ENCODE measurements at places on chromosomes 1 and 21.

GRCh38 chr1:160628799-160629263, 18.0 kb downstream of the SLAMF1 start:
- DNase-seq: no peak

GRCh38 chr1:154992721-154993571, 440 bp upstream of the LENEP start:
- DNase-seq: no peak

DNA sequence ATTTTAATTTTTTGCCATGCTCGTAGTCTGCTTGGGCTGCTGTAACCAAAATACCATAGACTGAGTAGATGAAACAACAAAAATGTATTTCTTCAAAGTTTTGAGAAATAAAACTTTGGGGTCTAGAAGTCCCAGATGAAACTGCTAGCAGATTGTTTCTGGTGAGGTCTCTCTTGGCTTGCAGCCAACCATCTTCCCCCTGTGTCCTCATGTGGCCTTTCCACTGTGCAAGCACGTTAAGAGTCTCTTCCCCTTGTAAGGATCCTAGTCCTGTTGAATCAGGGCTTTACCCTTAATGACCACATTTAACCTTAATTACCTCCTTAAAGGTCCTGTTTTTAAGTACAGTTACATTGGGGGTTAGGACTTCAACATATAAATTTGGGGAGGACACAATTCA, 86.6 kb downstream of the PTBP2 start:
- DNase-seq: no peak

DNA sequence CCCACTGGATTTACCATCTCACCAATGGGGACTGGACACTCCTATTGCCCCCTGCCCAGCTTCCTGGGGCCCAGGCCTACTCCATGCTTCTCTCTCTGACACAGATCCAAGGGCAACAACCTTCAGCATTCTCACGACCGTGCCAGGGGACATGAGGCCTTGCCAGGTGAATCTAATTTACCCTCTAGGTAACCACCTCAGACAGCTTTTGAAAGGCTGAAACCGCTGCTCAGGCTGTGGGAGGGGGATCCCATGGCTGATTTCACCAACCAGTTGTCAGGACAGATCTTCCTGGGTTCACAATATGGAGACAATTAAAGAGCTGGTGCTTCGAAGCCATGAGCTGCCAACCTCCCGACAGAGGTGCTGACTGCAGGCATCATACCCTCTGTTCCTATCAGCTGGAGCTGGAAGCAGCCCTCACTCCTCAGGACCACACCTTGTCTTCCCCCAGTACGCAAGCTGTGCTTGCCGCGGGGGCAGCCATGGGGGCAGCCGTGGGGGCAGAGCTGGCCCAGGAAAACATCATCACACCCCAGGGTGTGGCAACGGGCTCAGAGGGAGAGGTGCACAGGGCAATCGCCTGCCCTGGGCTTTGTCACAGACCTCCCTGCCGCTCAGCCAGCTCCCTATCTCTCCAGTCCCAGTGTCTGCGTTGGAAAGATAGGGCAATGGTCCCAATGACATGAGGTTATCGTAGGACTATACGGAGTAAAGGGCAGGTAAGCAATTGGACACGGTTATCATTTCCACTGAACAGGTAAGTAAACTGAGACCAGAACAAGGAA, 120.2 kb downstream of the DMRTB1 start:
- DNase-seq: no peak

- DNase-seq: no peak
Measured at GRCh38 chr1:37481289-37482003, 7.1 kb downstream of the ZC3H12A start.

GRCh38 chr1:6497867-6498575, 6.6 kb upstream of the PLEKHG5 start:
- DNase-seq: no peak

GRCh38 chr1:200184196-200184595, 156.7 kb downstream of the NR5A2 start:
- DNase-seq: no peak

DNA sequence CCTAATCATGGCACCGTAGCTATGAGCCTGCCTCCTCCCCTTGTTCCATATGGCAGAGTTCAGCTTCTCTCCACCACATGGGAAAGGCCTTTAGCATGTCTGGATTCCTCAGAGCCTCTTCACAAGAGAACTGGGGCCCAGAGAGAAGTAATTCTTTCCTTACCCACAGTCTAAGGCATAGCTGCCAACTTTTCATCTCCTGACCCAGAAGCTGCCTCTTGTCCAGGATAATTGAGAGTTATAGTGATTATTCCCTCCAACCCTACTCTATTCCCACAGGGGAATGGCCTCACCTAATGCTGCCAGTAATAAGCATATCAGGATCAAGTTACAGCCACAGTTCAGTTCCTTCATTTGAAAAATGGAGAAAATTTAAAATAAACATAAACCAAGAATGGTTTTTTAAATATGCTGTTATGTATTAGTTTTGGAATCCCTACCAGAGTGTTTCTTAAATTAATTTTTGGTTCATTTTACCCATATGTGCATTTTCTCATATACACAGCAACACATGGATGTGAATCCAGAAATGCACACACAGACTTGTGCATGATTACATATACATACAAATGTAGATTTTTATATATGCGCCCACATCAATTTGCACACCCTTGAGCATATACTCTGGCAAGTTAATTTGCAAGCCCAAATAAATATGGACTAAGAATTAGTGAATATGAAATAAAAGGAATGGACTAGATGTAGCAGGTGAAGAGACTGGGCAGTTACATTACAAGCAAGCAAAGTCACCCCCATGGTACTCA, 63.9 kb upstream of the WARS2 start:
- DNase-seq: no peak

GRCh38 chr1:155083865-155084721, 5.5 kb downstream of the EFNA3 start:
- no peak for DNase-seq

- no peak for DNase-seq
Measured at GRCh38 chr1:179263121-179263520, 30.5 kb upstream of the SOAT1 start.

DNA sequence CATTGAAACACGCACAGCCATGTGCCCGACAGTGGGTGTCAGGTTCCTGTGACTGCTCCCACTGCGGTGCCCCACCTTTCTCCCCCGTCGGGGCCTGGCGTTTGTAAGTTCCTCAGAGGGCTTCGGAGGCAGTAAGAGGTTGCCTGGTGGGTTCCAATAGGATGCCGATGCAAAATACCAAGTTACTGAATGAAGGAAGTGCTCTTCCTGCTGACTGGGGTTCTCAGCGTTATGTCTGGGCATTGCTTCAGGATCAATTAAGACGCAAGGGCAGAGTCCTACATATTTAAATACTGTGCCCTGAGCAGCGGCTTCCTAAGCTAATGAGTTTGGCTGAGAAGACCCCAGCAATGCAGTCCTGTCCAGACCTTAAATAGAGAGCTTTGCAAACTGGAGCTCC, 28.9 kb upstream of the DNAJC11 start:
- no peak for DNase-seq

DNA sequence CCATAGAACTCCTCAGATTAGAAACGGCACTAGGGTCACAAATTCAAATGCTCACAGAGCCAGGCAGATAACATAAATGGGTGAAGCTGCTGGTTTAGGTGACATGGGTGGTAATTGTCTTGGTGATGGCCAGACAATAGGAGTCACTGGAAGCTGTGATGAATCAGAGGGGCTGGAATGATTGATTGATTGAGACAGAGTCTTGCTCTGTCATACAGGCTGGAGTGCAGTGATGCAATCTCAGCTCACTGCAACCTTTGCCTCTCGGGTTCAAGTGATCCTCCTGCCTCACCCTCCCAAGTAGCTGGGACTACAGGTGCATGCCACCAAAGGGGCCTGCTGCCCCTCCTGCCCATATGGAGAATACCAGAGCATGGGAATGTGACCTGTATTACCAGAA, 63.0 kb downstream of the HIVEP3 start:
- DNase-seq: no peak

DNA sequence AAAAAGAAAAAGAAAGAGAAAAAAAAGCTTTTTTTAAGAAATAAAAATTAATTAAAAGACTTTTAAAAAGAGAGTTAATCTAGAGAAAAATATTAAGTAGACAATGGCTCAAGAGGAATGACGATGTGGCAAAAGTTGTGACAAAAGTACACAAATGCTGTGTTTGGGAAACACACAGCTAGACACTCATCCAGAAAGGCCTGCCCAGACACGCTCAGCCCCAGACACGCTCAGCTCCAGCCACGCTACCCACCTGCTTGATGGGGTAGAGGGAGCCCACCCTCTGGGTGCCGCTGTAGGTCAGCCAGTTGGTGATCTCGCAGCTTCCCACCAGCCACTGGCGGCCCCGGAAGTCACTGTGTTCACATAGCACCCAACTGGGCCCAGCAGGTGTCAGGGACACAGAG, 10.2 kb downstream of the CD52 start:
- DNase-seq: no peak

DNA sequence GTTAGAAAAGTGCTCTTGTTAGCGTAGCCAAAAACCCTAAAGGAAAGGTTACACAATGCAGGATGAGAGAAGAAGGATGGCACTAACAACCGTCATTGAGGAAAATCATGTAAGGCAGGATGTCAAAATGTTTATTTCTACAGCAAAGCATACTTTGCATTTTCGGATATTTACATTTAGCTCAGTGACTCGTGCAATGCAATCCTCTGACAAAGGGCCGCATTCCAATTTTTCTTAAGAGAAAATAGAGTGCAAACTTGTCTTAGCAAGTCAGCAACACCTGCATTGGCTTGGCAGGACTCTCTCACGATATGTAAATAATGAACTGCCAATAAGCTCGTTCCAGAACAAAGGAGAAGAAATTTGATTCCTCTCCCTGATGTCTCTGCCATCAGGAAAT, 33.3 kb downstream of the TIAM1 start:
- no peak for DNase-seq

GRCh38 chr1:89548122-89548857, 23.7 kb downstream of the LRRC8B start:
- no peak for DNase-seq

DNA sequence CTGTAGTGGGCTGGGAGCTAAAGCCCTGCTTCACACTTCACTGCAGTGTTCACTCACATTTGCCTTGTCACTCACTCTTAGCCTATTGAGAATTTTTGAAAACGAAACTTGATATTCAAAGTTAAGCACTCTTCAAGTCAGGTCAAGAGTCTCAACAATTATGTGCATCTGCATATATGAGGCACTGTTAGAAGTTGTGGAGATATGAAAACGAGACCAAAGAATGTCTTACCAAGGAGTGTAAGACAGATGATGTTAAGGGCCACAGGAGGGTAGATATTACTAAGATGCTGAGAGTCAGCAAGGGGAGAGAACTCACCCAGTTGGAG, 64.7 kb upstream of the GJA8 start:
- DNase-seq: no peak

DNA sequence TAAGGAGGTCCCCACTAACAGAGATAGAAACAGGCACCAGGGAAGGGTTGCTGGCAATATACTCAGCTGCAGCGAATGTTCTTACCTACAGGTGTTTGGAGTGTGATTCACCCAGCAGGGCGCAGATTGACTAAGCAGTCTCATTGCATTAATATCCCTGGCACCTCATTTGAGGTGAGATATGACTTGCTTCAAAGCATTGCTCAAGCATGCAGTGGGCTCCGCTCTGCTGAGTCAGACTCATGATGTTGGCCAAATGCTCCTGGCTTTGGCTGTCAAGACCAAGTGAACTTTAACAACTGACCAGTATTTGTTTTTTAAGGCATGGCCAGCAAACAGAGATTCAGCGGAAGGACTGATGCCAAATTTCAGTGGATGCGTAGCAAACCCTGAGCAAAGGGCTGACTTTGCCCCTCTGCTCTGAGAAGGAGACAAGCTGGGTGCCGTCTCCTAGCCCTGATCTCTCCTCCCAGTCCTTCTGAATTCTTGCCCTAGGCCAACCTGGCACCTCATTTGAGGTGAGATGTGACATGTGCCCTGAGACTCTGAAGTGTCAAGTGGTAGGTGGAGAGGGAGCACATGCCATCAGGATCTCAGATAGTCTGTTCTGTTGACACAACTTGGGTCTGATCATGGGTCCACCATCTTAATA, 187.1 kb upstream of the COA6 start:
- DNase-seq: no peak

GRCh38 chr1:155938220-155938627, 3.2 kb upstream of the RXFP4 start:
- DNase-seq: no peak

GRCh38 chr1:39173119-39173994, 31.1 kb upstream of the MACF1 start:
- no peak for DNase-seq

DNA sequence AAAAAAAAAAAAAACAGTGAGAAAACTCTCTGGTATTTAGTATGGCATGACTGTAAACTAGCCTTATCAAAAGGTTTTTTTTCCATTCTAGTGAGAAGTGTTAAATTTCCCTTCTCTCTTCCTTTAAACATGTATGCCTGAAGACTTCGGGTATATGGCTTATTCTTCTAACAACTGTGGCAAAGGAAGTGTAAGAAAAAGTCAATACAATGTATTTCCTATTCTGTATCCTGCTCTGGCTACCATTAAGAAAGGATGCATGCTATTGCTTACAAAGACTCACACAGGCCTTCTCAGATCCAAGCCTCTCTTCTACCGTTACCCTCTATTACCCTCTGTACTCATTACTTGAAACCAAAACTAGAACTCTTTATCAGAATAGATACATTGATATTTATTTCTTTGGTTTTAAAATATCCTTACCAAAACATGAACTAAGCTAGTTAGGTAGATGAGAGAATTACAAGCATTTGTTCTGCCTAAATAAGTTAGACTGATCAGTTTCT, 8.4 kb downstream of the CEPT1 start:
- no peak for DNase-seq

DNA sequence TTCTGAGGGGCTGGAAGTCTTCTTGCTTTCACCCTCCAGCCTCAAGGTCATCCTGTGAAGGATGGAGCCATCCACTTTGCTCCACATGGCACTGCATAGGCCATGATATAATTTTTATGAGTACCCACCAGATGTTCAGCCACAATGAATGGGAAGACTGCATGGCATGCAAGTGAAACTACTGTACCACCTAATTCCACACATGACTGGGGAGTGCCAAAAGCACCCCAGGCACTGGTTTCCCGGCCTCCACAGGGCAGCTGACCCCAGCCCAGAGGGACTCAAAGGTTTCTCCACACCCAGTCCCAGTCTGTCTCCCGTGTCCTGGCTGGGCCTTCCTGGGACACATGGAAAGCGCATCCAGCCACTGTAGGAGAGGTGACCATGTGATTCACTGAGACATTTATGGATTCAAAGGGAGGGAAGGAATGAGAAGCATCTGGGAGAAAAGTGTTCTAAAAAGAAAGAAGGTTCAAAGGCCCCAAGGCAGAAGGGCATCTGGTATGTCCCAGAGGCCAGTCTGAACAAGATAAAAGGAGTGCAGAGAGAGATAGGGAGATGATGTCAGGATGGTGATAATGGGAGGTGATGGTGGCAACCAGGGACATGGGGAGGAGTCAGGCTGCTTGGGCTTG, 12.1 kb downstream of the RHOU start:
- no peak for DNase-seq

- DNase-seq: no peak
Measured at GRCh38 chr1:208997726-208998312, 585.7 kb upstream of the CAMK1G start.

DNA sequence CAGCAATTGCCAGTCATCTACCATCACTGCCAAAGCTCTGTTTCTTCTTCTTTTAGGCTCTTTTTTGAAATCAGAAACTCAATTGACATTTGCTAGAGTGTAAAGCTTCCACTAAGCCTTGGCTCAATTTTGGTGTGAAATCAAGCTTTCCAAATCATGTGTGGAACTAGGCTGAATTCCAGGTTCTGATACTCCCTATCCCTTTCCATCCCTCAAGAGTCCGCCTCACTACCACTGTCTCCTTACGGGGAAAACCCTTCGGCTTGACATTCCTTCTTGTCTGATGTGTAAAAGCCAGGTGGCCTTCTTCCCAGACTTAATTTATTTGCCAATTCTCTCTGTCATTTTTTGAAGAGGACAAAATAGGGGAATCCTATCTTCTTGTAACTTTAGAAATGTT, 47.2 kb upstream of the PRMT6 start:
- DNase-seq: no peak
